AG04449 (cell line): ENCODE measurements at places on chromosomes 2 and 18.

DNA sequence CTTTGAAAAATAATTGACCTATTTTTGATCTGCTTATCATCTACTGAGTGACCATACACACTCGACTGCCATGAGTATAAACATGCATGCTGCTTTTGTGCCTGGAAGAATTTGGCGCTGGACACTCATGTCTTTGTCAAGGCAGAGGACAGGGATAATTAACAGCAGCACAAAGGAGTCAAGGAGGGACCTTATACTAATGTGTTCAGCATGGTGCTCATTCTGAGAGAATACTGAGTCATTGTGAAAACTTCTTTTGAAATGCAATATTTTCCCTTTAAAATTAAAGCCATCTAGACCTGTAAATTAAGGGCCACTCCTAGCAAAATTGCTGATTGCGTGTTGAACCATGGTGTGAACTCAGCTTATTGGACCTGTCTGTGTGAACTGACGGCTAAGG is 116.3 kb downstream of the ZNF532 start:
- DNase-seq, result no peak

GRCh38 chr2:242054881-242055801 is 185.6 kb downstream of the RTP5 start:
- DNase-seq, result no peak

- DNase-seq, result no peak
Measured at GRCh38 chr18:8435376-8435775, 173.9 kb upstream of the RAB12 start.

DNA sequence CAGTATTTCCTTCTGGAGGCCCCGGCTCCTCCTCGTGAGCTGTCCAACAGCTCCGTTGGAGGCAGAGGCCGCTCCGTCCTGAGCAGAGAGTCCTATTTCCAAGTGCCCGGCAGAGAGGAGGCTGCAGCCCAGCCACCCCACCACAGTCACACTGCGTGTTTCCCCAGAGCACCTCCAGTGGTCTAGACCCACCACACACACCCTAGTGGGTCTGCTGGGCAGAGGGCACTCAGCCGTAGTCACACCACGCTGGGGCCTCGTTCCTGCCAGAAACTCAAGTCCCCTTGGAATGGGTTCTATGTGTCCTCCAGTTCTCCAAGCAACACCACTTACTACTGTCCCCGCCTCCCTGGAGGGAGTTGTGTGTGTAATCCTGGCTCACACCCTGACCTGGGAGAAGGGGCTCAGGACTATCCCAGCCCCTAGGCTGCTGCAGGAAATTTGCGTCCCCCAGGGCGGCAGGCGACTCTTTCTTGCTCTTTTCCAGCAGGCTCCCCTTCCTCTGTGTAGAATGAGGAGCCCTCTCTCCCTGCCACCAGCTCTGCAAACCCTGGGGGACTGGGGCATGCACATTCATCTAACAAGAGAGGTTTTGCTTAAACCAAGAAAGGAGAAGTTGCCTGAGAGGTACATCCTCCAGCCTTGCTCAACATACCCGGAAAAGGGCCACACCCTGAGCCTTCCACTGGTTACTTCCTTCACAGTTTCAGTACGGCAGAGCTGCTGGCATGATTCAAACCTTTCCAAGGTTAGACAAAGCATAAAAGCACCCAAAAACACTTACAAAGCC is 114.1 kb downstream of the NDUFA10 start:
- no peak for DNase-seq

DNA sequence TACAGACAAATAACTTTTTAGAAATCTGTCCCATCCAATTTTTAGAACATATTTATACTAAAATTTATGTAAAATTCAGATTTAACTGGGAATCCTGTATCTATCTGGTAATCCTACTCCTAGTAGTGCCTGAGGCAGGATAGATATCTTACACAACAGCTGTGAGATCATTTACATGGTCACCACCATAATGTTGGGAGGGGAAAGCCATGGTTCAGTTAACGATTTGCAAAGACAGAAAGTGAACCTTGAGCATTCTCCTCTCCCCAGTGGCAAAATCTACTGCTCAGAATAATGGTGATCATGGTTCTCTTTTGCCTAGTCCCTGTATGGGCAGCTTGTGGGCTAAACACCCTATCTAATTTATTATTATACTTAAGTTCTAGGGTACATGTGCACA is 7.7 kb upstream of the TMEM247 start:
- no peak for DNase-seq

DNA sequence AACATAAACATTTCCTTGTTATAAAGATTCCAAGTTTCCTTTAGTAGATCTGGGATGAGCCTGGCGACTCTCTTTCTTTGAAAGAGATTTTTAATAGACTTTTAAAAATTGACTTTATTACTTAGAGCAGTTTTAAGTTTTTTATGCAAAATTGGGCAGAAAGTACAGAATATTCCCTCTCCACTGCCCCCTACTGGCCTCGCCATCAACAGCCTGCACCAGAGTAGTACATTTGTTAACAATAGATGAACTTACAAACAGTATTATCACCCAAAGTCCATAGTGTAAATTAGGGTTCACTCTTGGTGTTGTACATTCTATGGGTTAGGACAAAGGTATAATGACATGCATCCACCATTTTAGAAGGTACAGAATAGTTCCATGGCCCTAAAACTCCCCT is 3.9 kb downstream of the MAP3K19 start:
- no peak for DNase-seq
